ENCODE measurements at places on chromosomes 1 and 21. TPM values are rescaled to one million over a fixed set of nuclear protein-coding genes. Genes with fewer than 3 reads are reported as not detected.

The MRAP gene
- polyA plus RNA-seq = not detected

The CYP4Z1 gene
- polyA plus RNA-seq = 0.15 TPM

The DNAJC28 gene
- 6.0 TPM for polyA plus RNA-seq

The ADGRL4 gene
- polyA plus RNA-seq = 26.7 TPM

The RGS7 gene
- polyA plus RNA-seq = 7.7 TPM

The NECTIN4 gene
- polyA plus RNA-seq = 3.5 TPM

The ERICH3 gene
- polyA plus RNA-seq = 0.42 TPM

The ATG4C gene
- 20.3 TPM for polyA plus RNA-seq

The MAP10 gene
- 7.7 TPM for polyA plus RNA-seq

The LHX8 gene
- polyA plus RNA-seq = not detected

The HLCS gene
- polyA plus RNA-seq = 18.8 TPM

The SPRR2E gene
- polyA plus RNA-seq = not detected

The MMP23B gene
- 13.4 TPM for polyA plus RNA-seq

The HSD17B7 gene
- 19.3 TPM for polyA plus RNA-seq

The HES2 gene
- 0.42 TPM for polyA plus RNA-seq

The MSH4 gene
- 0.25 TPM for polyA plus RNA-seq

The SELL gene
- 3.5 TPM for polyA plus RNA-seq
